Activated CD4-positive, alpha-beta T cell treated with anti-CD3 and anti-CD28 coated beads, Interleukin-2, amount 50 U/mL, for 1 hour (primary cell): ENCODE measurements at places on chromosomes 3 and 15.

GRCh38 chr3:73070675-73071575 lies 9.5 kb downstream of the EBLN2 start:
- no peak for DNase-seq

- DNase-seq = no peak
These were observed 21.9 kb downstream of the CDV3 start for GRCh38 chr3:133595341-133595740.

- no peak for DNase-seq
These were observed 74.3 kb downstream of the DCUN1D1 start for GRCh38 chr3:182906036-182906435.

GRCh38 chr15:90956274-90957030 lies 1.8 kb downstream of the RCCD1 start:
- DNase-seq = peak; percentile 63

DNA sequence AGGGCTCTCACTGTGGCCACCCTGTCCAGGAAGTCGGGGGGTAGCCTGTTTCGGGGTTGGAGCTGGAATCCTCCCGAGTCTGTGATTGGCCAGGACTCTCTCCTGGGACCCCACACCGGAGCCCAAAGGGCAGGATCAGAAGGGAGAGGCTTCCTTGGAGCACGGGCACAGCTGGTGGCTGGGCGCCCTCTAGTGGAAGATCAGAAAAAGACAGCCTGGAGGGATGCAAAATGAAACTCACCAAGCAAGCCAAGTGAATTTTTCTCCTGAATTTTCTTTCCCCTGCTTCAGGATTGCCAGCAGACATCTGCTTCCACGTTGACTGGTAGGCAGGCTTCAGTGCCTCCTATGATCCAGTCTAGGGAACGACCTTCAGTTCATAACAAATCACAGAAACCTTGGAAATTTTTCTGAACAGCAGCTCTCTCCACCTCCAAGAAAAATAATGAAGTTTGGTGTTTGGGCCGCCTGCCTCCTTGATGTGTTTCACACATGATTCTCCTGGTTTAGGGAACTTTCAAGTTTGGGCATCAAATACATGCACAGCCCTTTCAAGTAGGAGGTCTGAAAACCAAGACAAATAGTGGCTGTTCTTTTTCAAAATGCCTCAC lies 224.6 kb downstream of the VPS13C start:
- peak; percentile 50 for DNase-seq

DNA sequence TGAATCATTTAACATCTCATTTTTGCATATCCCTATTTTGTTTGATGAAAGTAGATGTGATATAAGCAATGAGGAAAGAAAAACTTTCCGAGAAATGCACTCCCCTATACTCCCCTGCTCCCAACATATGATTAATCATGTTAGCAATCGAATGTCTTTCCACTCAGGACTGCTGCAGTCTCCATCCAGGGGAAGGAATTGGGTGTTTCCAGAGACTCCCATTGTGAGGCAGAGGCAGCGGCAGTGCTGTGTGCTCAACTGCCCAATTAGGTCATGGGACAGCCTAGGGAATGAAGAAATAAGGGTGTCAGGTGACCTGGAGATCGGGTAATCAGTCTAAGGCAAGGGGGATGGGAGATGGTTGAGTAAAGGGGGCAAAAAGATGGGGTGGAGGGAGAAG lies 268.6 kb upstream of the MEIS2 start:
- DNase-seq = no peak

DNA sequence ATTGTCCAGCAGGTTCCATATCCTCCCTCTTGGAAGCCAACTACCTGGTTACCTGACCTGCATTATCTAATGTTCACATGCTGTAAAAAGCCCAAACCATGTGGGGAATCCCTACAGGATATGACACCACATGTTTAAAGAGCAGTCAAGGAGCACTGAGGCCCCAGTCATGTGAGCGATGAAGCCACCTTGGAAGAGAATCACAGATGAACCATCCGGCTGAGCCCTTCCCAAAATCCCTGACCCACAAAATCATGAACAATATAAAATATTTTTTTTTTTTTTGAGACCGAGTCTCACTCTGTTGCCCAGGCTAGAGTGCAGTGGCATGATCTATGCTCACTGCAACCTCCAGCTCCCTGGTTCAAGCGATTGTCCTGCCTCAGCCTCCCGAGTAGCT lies 10.6 kb upstream of the ANKDD1A start:
- no peak for DNase-seq
